ENCODE measurements at places on chromosomes 11 and 22. TPM values are rescaled to one million over a fixed set of nuclear protein-coding genes. Genes with fewer than 3 reads are reported as not detected.

The PICK1 gene
- polyA plus RNA-seq: 34.8 TPM

The PNPLA3 gene
- 1.8 TPM for polyA plus RNA-seq

The MRPL17 gene
- 88.5 TPM for polyA plus RNA-seq

The MS4A15 gene
- polyA plus RNA-seq: not detected

The OR2AT4 gene
- polyA plus RNA-seq: 0.05 TPM

The UCP2 gene
- polyA plus RNA-seq: 63.6 TPM

The CTTN gene
- 234 TPM for polyA plus RNA-seq

The EMID1 gene
- 101 TPM for polyA plus RNA-seq

The HBG2 gene
- 2,022 TPM for polyA plus RNA-seq

The MYRF gene
- 23.7 TPM for polyA plus RNA-seq

The TOP3B gene
- 26.8 TPM for polyA plus RNA-seq

DNA sequence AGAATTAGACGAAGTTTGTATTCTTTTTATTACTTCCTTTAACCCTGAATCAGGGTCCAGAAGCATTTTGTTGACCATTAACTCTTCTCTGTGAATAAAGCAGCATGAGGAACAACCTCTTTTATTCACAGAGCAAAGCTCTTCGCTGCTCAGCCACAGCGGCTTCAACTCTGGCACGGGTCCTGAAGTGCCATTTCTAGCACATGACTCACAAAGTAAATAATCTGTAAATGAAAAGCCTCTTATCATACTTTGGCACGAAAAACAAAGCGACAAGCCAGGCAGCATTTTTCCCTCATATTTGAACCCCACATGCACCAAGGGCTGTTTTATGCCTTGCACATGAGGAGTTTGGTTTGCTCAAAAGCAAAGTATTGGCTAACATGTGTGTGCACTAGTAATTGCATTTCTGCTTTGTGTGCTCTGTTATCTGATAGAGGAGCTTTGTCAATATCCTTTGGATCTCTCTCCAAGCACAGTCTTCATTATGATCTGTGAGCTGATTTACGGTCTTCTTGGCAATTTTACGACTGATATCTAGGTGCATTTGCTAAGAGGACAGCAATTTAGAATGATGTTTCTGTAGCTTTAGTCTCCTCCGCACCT lies 33.0 kb upstream of the APOBEC3A start:
- DNase-seq: peak; percentile 64

DNA sequence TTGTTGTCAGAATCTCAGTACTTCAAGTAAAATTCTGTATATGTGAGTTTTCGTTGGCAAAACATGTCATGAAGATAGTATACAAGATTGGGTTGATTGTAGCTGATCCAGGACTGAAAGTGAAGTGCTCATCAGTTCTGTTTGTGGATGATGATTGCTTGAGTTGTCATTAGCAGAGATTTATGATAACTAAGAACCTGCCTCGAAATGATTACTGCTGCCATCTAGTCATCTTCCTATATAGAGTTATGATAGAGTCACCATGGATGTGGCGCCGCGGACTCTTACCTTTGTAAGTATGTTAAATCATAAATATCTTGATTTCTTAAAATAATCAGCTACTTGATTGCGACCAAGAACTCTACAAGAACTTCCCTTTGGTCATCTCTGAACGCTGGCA lies 27.9 kb upstream of the MYO18B start:
- DNase-seq: no peak

DNA sequence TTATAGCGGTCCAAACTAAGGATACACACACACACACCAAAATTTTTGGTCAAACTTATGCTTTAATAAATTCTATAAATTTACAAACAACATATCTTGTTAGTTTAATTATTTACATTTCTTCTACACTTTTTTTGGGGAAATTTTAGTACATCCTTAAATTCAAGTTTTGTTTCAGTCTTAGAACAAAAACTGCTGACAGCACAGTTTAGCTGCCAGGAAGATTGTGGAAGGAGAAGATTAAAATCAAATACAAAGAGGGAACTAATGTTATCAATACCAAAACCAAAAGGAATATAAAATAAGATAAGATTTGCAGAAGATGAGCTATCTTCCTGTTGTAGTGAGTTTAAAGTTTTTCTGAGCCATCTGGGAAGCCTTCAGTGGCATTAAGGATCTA lies 368.8 kb downstream of the AASDHPPT start:
- DNase-seq: no peak

DNA sequence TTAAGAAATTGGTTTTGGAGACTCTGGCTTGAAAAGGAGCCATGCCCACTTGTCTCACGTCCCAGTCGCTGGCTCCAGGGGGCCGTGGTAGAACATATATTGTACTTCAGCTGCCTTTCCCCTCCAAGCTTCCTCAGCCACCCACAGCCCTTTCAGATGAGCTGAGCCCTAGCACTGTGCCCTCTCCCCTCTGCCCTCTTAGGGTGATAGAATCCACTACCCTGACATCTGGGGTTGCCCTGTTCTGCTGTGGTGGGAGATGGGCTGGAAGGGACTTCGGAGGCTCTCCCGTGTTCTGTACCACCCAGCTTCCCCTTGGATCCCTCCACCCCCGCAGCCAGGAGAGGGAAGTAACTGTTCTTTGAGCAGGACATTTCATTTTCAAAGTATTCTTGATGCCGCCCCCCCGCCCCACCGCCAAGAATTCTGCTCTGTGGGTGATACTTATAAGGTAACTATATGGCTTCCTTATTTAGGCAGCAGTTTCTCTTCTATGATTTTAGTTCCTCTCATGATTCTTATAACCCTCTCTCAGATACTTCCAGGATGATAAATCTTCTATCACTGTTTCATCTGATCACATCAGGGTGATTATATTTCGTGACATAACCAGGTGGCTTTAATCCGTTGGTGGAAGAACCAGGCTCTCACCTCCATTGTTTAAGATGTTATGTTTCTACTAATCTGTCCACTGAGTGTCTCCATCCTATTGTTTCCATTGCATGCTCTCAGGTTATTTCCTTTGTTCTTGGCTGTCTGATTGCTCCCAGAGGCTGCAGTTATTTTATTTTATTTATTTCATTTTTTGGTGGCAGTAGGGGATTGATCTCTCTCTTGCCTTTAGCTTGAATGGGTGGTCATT lies 24.1 kb downstream of the ZBTB16 start:
- no peak for DNase-seq

DNA sequence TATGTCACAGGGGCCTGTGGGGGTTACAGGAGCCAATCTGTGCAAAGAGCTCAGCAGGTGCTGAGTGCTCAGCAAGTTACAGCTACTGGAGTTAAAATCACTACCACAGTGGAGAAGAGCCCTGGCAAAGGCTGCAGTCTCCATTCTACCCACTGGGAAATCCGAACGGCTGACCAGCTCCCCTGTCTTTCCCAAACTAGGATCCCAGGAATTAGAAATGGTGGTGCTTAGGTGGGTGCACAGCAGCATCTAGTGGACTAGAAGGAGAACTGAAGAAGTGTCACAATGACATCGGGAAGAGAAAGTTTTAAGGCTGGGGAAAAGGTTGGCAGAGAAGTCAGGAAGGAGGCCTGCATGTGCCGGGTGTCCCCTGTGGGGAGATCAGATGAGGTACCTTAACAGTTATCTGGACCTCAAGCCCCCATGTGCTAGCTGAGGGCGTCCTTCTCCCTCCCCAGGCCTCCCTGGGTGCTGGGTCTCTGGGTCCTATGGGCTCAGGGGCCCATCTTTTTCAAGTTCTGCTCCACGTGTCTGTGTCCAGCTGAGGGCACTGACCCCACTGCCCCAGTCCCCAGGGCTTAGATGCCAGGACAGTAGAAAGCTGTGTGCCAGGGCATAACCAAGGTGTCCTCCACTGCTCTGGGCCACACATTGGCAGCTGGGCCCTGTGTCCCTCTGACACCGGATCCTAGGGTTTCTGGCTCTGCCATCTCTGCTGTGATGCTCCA lies 1.9 kb downstream of the PIWIL3 start:
- peak; percentile 43 for DNase-seq

DNA sequence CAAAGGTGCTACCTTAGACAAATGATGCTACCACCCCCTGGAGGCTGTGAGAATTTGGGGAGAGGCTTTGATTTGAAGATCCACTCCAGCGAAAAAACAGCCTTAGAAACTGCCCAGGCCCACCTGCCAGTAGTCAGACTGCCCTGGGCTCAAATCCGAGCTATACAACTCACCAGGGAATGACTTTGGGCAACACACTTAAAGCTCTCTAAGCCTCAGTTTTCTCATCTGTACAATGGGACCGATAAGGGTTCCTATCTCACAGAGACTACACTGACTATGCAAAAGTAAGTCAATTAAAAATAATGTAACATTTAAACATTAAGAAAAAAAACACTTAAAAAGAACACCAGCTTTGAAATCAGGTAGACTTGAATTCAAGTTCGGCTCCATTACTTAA lies 19.9 kb downstream of the VWCE start:
- no peak for DNase-seq

DNA sequence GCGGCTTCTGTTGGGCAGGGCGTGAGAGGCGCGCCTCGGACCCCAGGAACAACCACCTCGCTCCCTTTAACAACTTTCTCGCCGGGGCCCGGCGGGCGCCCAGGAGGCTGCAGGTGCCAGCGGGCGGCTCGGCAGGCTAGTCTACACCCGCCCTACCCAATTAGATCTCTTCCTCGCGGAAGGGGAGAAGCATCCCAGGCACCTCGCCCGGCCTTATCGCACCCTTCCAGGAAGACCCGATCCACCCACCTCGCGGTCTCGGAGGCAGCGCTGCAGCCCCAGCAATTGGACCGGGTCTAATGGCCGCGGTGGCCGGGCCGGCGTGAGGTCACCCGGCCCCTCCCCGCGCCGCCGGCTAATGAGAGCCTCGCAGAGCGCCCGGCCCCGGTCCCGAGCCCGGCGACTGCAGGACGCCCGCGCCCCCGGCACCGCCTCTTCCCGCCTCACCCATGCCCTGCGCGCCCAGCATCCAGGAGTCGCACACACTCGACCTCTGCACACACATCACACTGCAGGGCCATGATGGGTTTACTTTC lies at the start of gene PLAAT3:
PLAAT3 (minus strand) TSS at position 298 of the 536 bp plus-strand sequence. CDS start 419 bp downstream, outside the sequence.
- DNase-seq: no peak

DNA sequence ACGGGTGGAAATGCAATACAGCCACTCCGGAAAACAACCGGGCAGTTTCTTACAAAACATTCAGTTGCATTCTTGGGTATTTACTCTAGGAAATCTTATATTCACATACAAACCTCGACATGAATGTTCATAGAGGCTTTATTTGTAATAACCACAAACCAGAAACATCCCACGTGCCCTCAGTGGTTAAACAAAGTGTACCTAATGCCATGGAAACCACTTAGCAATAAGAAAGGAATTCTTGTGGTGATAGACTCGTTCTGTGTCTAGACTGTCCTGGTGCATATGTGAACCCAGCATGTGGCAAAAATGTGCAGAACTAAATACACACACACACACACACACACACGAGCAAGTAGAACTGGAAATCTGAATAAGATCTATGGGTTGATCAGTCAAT lies 1073.3 kb downstream of the TBC1D22A start:
- DNase-seq: no peak

- DNase-seq: peak; percentile 77
Observed at GRCh38 chr11:78045851-78046485, 17.7 kb upstream of the THRSP start.

DNA sequence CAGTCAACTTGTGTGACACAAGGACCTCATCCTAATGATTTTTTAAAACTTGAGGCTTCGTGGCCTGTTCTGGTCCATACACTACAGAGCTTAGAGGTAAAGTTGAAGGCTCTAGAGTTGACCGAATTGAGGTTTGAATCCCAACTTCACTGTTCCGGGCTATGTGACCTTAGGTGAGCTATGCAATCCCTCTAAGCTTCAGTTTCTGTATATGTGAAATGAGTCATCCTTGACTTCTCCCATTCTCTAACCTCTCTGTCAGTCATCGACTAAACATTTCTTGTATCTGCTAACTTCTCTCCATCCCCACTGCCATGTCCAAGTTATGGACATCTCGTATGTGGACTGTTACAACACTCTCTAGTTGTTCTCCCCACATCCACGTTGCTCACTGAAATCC lies 178.2 kb upstream of the TMEM45B start:
- DNase-seq: no peak

DNA sequence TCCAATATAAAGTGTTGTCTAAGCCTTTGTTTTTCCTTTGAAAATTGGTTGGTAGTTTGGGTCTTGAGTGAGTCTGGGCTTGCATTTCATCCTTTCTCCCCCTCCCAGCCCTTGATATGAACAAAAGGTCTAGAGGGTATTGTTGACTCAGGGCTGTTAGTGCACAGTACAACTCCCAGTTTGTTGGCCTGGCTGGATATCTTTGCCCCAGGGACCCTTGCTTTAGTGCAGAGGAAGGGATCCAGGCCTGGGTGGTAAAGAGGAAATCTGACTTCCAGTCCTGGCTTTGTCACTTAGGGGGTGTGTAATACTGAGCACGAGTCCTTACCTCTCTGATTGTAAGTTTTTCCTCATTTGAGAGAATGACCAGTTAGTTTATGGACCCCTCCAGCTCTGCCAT lies 330.4 kb downstream of the TMEM135 start:
- no peak for DNase-seq

- peak; percentile 75 for DNase-seq
Observed at GRCh38 chr11:36230779-36231699, 58.2 kb downstream of the COMMD9 start.

DNA sequence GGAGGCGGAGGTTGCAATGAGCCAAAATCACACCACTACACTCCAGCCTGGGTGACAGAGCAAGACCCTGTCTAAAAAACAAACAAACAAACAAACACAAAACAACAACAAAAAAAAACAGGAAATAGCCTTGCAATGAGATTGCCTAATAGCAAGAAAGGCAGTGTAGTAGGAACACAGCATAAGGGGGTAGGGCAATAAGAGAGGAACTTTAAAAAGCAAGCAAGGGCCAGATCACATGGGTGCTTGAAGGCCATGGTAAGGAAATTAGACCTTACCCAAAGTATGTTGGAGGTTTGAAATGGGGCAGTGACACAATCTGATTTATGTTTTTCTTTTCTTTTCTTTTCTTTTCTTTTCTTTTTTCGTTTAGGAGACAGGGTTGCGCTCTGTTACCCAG lies 34.7 kb upstream of the NRIP3 start:
- DNase-seq: no peak

DNA sequence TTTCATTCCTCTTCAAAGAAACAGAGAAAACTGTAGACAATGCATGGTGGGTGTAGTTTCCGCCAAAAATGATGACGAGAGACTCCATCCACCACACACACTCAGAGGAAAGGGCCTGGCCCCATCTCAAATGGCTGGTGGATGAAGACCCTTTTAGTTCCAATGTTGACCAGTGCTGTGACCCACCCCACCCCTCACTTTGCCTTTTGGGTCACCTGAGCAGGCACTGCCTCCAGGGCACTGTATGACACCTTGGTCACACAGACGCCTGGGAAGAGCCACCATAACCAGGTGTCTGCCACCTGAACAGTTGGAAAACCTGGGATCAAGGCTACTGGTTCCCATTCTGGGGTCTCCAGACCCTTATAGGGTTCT lies 121.3 kb downstream of the MPPED1 start:
- DNase-seq: no peak

- DNase-seq: no peak
Observed at GRCh38 chr11:95147364-95147905, 57.8 kb downstream of the ENDOD1 start.

GRCh38 chr11:2789791-2790567 lies 90.2 kb upstream of the KCNQ1OT1 start:
- DNase-seq: no peak

- DNase-seq: no peak
Observed at GRCh38 chr22:31613286-31613903, 48.6 kb downstream of the PISD start.

- DNase-seq: peak; percentile 43
Observed at GRCh38 chr11:66639066-66639813, 737 bp downstream of the RBM4 start.

All from renal pelvis (tissue), 12 donors.